ENCODE measurements at places on chromosomes 12 and 14.

- no peak for DNase-seq
Observed at GRCh38 chr12:124305136-124305535, 10.2 kb downstream of the RFLNA start.

DNA sequence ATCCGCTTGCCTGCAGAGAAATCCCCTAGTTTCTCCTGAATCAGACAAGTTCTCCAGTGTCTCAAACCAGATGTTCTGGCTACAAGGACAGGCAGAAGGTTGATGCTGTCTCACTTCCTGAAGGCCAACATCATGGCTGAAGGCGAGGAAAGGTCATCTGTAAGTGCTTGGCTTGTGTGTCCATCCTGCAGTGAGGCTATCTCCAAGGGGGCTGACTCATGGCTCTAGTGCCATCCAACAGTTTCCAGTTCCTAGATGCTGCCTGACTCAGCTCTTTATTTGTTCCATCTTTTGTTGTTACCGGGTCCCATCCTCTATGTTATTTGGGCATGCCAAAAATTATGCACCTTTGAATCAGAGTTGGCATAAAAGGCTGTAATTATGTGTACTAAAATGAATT lies 232.1 kb upstream of the TBX3 start:
- DNase-seq, result no peak

- no peak for DNase-seq
Observed at GRCh38 chr12:49936925-49937324, 13.6 kb upstream of the AQP2 start.

- DNase-seq, result no peak
Observed at GRCh38 chr12:124213666-124214347, 81.1 kb upstream of the RFLNA start.

- no peak for DNase-seq
Observed at GRCh38 chr12:130649101-130650045, 66.7 kb downstream of the RIMBP2 start.

- peak; percentile 49 for DNase-seq
Observed at GRCh38 chr14:70416725-70417349, at the start of gene SYNJ2BP. Gene SYNJ2BP, minus strand, starts transcription at chr14:70417090. Its CDS starts 127 bp downstream, at chr14:70416963.

- peak; percentile 9 for DNase-seq
Observed at GRCh38 chr14:97218691-97219430, 421.7 kb downstream of the VRK1 start.

GRCh38 chr12:90064852-90065801 lies 356.5 kb upstream of the ATP2B1 start:
- DNase-seq, result no peak

DNA sequence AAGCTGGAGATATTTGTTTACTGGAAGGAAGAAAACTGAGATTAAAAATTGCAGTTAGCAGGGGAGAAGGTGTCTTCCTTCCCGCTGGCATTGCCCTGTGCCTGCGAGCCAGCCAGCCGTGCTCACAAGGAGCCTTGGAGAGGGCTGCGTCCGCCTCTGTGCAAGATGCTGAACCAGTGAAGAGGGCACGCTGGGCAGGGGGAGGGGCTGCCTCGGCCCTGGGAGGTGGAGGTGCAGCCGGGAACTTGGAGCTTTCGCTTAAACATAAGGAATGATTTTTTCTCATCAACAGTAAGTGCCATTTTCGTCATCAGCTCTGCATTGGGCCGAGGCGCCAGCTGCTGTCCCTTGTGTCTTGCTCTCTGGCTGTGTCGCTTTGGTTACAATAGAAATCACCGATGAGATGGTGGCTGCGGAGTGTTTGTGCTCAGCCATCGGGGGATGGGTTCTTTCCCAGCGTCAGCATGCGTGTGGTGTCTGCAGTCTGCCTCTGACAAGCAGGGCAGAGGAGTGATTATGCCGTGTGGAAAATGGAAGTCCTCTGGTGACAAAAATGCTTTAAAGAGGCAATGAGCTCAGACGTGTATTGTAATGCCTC lies 97.3 kb downstream of the ESR2 start:
- no peak for DNase-seq

- no peak for DNase-seq
Observed at GRCh38 chr12:64212119-64212746, 9.9 kb downstream of the KICS2 start.

- no peak for DNase-seq
Observed at GRCh38 chr14:67609642-67610310, 9.7 kb upstream of the PIGH start.

- DNase-seq, result no peak
Observed at GRCh38 chr12:124281309-124281708, 13.6 kb upstream of the RFLNA start.

GRCh38 chr14:61350427-61351270 lies 29.3 kb downstream of the PRKCH start:
- peak; percentile 82 for DNase-seq
